ENCODE measurements at places on chromosomes 4 and X.

DNA sequence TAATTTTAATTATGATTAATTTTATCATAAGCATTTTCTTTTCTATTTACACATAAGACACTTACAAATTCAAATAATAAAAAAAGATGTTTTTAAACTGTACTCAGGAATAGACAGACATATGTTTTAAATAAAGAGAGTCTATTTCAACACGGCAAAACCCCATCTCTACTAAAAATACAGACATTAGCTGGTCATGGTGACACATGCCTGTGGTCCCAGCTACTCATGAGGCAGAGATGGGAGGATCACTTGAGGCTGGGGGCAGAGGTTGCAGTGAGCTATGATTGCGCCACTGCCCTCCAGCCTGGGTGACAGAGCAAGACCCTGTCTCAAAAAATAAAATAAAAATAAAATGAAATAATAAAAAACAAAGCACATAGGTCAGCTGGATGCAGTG lies 14.8 kb downstream of the FAM9B start:
- no peaks in the 10 kb centered on the region for H3K4me1 ChIP-seq
- H3K36me3 ChIP-seq, result no peaks in the 10 kb centered on the region
- H3K27me3 ChIP-seq, result no peaks in the 10 kb centered on the region

GRCh38 chr4:41363384-41363981 lies 106.8 kb downstream of the UCHL1 start:
- H3K36me3 ChIP-seq, result no peaks in the 10 kb centered on the region
- peak overlapping the region; percentile 87 for H3K27ac ChIP-seq
- DNase-seq, result no peak
- H3K27me3 ChIP-seq, result no peaks in the 10 kb centered on the region
- H3K4me1 ChIP-seq, result peaks cover 38% of the 10 kb centered on the region

DNA sequence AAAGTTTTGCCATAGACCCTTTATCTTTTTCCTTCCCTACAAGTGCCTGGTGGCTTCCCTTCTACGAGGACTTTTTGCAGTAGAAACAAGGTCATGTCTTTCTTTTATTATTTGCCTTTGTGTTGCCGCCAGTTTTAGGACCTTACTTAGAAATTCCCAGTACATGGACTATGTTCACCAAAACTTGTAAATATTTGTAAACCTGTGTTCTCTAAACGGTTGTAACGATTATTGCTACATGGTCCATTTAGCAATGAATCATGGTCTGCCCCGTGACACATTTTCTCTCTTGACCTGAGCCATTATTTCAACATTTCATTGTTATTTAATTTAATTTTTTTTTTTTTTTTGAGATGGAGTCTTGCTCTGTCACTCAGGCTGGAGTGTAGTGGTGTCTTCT lies 110.7 kb downstream of the MFAP3L start:
- H3K36me3 ChIP-seq, result no peaks in the 10 kb centered on the region
- no peak overlapping the region for H3K27ac ChIP-seq
- no peaks in the 10 kb centered on the region for H3K27me3 ChIP-seq
- no peak overlapping the region for H3K4me3 ChIP-seq
- DNase-seq, result no peak

DNA sequence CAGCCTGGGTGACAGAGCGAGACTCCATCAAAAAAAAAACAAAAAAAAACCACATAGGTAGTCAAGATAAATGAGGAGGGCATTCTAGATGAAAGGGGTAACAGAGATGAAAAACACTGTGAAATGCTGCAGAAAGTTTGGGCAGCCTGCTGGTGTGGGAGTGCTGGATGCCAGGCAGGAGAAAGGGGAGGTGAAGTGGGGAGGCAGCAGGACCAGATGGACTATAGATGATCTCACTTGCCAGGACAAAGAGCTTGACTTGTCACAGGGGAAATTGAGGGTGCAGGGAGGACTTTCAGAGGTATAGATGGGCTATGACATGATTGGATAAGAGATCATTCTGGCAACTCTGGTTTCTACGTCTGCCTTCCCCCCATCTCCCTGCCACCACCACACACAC lies 519.7 kb upstream of the ZFP42 start:
- DNase-seq, result no peak
- no peak overlapping the region for H3K4me3 ChIP-seq
- no peak overlapping the region for H3K27ac ChIP-seq
- H3K36me3 ChIP-seq, result no peaks in the 10 kb centered on the region

- H3K36me3 ChIP-seq, result no peaks in the 10 kb centered on the region
- no peak for DNase-seq
- H3K4me1 ChIP-seq, result peaks cover 14% of the 10 kb centered on the region
- H3K4me3 ChIP-seq, result no peak overlapping the region
- no peak overlapping the region for H3K27ac ChIP-seq
- no peaks in the 10 kb centered on the region for H3K27me3 ChIP-seq
These were observed 335.1 kb downstream of the ANK2 start for GRCh38 chr4:113384600-113384999.
